Left colon (tissue), 2 donors: ENCODE measurements at places on chromosomes 12 and 14. TPM values are rescaled to one million over a fixed set of nuclear protein-coding genes. Genes with fewer than 3 reads are reported as not detected.

GRCh38 chr12:125189502-125189901 lies 124.3 kb downstream of the AACS start:
- DNase-seq, result no peak

DNA sequence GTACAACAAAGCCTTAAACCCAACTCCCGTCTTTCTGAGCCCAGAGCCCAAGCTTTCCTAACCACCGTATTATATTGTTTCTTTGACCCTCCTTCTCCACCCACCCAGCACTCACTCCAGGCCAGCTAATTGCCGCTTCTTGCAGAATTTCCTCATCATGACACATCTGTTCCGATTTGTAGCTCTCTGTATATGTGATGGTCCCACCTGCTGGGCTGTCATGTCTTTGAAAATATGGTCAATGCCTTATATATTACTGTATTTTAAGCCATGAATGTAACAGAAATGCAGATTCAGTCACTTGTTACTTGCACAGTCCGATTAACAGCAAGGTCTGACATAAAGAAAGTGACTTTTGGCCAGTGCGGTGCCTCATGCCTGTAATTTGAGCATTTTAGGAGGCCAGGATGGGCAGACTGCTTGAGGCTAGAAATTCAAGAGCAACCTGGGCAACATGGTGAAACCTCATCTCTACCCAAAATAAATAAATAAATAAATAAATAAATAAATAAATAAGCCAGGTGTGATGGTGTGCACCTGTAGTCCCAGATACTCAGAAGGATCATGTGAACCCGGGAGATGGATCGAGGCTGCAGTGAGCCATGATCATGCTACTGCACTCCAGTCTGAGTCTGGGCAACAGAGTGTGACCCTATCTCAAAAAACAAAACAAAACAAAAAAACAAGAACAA lies 359.8 kb downstream of the ATP23 start:
- no peak for DNase-seq

CNTN1 gene
- total RNA-seq, result 3.1 TPM

- DNase-seq, result no peak
Measured at GRCh38 chr12:117060246-117060928, 38.8 kb downstream of the TESC start.

- DNase-seq, result no peak
Measured at GRCh38 chr12:7241404-7242005, 52.0 kb downstream of the PEX5 start.

DNA sequence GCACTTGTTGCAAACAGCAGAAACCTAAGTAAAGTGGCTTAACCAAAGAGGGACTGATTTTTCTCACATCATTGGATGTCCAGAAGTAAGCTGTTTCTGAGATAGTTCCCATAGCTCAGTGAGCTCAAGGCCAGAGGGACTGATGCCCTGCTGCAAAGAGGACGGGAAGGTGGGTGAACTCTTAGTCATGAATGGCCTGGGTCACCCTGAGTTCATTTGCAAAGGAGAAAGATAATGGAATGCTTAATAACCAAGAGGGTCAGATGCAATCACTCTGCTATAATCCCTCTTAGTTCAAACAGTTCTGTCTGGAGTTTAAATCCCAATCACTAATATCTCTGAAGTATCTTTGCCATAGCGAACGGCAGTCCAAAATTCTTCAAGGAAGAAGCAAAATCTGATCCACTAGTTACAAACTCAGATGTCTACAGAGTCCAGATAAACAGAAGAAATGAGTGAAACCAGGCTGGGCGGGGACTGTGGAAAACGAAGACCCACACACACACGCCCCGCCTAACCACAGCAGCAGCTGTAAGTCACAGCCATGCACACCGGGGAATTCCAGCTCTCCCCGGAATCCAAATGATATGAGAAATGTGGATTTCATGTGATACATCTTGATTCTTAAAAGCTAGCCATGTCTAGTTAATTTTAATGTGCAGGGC lies 289.5 kb downstream of the TMEM132D start:
- DNase-seq, result no peak

- no peak for DNase-seq
Measured at GRCh38 chr12:91835693-91836092, 310.0 kb downstream of the BTG1 start.

SIX4 gene
- total RNA-seq, result 0.09 TPM

SLC10A1 gene
- not detected for total RNA-seq

GRCh38 chr14:71533800-71534199 lies 398.4 kb upstream of the RGS6 start:
- DNase-seq, result no peak

KLRC1 gene
- total RNA-seq, result 2.0 TPM

DCAF4 gene
- 19.6 TPM for total RNA-seq
